ENCODE measurements at places on chromosomes 3 and 15.
A peak's percentile ranks its signal among the peaks of the same experiment; 100 is the strongest.

DNA sequence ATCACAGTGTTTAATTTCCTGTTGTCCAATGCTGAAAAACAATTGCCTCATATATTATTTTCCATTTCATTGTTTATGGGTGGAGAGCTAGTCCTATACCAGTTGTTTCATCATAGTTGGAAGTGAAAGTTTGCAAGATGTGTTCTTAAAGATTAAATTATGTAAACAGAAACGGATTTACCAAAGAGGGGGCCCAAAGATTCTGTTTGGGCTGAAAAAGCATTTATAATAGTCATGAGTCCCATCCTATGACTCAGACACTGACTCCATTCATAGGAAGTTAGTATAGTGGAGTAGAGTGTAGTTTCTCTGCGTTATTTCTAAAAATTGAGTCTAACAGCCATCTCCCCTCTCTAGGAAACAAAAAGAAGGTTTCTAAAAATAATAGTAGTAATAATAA lies 24.3 kb downstream of the NFKBIZ start:
- no peak for DNase-seq

GRCh38 chr3:64732576-64732975 lies 44.8 kb upstream of the ADAMTS9 start:
- DNase-seq: no peak

DNA sequence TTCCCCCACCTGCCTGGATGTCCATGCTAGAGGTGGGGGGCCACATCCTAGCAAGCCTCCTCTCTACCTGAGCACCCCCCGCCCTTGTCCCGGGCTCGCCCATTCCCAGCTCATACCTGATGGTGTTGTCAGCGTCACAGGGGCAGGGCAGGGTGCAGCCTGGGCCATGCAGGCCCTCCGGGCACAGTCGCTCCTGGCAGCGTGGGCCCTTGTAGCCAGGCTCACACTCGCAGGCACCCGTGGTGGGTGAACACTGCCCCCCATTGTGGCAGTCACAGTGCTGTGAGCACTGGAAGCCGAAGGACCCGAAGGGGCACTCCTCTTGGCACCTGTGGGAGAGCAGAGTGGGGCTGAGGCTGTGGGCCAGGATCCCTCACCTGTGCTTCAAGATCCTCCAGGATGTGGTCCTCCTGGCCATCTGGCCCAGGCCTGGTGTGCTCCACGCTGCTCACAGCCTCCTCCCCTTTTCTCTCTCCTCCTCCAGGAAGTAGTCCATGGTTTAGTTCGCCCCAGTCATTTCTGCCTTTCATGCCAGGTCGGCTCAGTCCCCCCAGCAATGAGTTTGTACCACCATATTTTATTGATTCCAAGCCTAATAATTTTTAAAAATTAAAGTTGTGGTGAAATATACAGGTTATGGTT lies 95.6 kb downstream of the RAB11A start:
- no peak for DNase-seq

DNA sequence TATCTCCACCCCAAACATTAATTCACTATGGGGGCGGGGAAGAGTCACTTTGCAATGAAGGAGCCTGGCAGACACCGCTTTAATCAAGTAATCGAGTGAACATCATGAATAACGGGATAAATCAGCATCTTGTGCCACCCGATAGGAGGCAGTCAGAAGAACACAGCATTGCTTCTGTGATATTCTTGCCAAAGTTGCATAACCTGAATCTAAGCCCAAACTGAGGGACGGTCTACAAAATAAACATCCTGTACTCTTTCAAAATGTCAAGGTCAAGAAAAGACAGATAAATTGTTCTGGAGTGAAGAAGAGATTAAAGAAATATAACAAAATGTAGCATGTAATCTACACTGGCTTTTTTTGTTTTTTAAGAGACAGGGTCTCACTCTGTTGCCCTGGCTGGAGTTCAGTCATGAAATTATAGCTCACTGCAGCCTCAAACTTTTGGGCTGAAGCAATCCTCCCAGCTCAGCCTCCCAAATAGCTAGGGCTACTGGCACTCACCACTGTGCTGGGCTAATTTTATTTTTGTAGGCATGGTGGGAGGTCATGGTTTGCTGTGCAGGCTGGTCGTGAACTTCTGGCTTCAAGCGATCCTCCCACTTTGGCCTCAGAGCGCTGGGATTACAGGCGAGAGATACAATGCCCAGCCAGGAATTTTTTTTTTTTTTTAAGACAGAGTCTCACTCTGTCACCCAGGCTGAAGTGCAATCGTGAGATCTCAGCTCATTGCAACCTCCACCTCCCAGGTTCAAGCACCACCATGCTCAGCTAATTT lies 20.1 kb upstream of the VWA5B2 start:
- no peak for DNase-seq

- DNase-seq: no peak
Observed at GRCh38 chr15:91961357-91961756, 107.8 kb downstream of the SLCO3A1 start.

GRCh38 chr3:32498252-32498651 lies 4.4 kb downstream of the CMTM6 start:
- DNase-seq: no peak

- DNase-seq: no peak
Observed at GRCh38 chr15:64842986-64843561, 1.4 kb downstream of the PLEKHO2 start.

DNA sequence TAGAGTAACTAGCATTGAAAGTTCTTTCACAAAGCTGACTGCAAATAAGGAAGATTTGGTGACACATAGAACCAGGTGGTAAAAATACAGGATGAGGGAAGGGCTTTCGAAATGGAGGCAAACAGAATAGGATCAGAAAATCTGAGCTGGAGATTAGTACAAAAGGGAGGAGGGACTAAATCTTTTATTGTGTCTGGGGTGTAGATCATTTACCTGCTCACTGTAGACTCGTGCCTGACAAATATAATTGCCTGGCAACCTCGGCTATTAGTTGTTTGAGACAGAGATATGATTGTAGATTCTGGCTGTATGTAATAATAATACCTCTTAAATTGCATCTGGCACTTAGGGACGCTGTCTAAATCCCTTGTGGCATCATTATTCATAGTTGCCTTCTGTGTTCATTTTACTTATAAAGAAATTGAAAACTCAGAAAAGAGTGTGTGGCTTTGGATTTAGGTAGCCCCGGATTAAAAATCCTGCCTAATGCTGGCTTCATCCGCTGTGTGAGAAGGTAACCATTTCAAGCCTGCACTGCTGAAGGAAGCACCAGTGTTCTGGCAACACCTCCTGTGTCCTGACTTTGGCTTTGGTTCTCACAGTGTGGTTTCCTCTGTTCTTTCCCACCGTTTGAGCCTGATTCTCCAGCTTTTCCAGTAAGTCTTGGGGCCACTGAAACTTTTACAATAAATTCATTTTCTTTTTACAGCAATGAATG lies 25.0 kb upstream of the GPR160 start:
- DNase-seq: no peak

GRCh38 chr15:68081869-68082505 lies 27.9 kb downstream of the PIAS1 start:
- DNase-seq: no peak

DNA sequence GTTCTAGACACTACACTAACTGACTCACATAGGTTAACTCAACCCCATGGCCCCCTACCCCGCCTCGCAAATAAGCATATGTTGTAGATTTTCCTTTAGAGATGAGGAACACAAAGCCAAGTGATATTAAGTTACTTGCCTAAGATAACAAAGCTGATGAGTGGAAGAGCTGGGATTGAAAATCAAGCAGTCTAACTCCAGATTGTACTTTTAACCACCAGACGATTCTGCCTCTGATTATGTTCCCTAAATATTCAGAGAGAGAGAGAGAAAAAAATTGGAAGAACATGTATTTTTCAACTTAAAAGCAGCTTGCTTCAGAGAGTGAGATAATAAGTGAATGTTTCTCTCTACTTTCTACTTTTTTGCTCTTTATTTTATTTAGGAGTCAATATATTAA lies 66.9 kb upstream of the THBS1 start:
- DNase-seq: no peak

- no peak for DNase-seq
Observed at GRCh38 chr3:99747915-99748314, 69.7 kb upstream of the CMSS1 start.

- DNase-seq: no peak
Observed at GRCh38 chr3:108823227-108823626, 641 bp downstream of the TRAT1 start.

DNA sequence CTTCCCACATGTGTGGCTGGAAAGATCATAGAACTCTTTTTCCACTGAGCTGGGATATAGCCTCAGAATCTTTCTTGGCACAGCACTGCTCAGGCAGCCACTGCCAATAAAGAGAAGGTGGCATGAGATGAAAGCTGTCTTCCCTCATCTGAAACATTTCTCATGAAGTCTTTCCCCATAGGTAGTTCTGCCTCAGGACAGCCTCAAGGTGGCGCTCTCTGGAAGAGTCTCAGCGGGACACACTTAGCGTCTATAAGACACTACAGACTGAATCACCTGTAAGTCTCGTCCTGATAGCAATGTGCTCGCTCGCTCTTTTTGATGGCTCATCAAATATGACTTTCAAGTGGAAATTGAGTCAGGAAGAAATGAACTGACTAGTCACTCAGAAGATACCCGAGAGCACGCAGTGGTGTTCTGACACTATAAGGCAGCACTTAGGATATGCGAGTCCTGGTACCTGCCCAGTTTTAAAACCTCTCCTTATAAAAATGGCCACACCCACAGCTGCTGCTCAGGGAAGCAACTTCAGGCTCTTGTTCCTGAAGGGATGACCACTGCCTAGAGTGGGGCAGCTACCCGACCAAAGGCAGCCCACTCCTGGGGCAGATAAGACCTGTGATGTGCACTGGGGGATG lies 269.5 kb downstream of the SUCLG2 start:
- DNase-seq: peak; percentile 22

DNA sequence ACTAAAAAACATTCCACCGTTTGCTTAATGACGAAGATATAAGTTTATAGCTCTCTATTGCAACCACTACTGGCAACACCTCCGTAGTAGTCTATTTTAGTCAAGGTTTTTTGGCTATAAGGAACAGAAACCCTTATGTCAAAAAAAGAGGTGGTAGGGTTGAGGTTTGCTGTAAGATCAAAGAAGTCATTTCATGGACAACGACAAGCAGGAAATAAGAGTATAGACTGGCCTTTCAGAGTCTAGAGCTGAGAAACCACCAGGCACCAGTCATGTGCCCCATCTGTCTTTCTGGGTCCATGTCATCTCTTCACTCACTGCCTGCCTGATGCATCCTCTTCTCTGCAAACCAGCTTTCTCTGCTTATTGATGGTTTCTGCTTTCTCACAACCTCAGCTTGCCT lies 42.7 kb downstream of the THBS1 start:
- peak; percentile 65 for DNase-seq

DNA sequence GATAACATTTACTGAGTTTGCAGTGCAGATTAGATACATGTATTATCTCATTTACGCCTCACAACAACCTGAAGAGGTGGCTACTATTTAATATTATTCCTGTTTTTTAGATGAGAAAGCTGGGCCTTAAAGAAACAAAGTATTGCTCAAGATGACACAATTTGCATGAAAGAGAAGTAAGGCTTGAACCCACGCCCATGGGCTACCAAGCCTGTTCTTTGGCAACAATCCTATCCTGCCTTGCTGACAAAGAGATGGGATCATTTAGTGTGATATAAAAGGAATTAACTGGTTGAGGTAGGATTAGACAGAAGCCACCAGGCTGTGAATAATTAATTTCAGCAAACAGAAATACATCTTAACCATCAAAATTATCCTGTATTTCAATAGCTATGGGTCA lies 9.2 kb upstream of the LDHAL6B start:
- no peak for DNase-seq

- no peak for DNase-seq
Observed at GRCh38 chr15:58016581-58017175, 48.8 kb downstream of the ALDH1A2 start.

- DNase-seq: no peak
Observed at GRCh38 chr3:154428286-154429206, 1.4 kb downstream of the GPR149 start.

DNA sequence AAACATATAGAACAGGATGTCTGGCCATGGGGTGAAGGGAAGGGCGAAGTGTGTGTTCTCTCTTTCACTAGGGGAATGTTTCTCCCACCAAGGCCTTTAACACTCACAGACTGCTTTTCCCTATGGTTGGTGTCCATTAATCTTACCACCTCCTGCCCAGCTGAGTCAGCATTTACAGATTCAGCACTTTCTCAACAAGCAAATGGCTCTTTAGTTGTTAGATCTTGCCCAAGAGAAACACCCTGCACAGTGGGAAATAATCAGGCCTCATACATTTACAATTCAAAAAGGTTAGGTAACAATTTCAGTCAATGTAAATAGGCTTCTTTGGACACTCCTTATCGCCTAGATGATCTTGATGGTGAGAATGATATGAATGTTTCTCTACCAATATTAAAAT lies 418.2 kb downstream of the EPHA3 start:
- DNase-seq: no peak

GRCh38 chr3:10516544-10517452 lies 11.4 kb upstream of the ATP2B2 start:
- DNase-seq: no peak

DNA sequence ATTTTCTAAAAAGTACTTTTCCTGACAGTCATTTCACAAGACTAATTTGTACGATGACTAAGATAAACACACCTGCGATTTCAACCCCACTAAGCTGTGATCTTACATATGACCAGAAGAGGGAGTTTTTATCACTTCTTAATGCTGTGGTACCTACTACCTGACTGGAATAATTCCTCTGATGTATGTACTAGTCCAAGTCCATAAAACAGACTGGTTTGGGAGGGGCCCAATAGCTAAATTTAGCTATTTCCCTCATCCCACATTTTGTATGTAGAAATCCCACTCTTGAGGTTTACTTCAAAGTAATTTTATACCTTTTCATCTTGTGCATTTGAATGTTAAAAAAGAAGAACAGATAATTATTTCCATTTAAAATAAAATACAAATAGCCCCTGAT lies 49.7 kb upstream of the SCAANT1 start:
- DNase-seq: peak; percentile 76

- DNase-seq: no peak
Observed at GRCh38 chr3:14852058-14852594, 33.4 kb downstream of the FGD5 start.

GRCh38 chr15:85397926-85398325 lies 17.5 kb downstream of the AKAP13 start:
- DNase-seq: no peak

DNA sequence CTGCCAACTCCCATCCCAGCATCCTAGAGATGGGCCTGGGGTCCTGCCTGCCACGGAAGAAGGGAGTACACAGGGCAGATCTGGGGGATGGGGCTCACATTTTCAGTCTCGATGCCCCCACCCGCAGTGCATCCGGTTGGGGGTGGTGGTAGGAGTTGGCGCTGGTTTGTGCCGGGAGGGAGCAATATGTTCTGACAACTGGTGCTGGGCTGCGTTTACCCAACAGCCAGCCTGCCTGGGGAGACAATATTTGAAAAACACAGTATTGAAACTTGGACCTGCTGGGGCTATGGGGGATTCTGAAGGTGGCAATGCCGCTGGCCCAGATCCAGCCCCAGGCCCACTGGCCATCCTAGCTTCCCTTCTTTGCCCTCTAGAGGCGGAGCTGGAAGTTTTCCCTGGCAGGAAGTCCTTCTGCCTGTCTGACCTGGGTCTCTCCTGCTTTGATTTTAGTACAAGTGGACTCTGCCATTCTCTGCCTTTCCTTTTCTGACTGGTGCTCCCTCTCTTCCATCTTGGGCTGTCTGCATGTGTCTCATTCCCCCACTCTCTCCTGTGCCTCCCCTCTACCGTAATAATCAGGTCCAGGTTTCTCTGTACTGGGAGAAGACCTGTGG lies 3.5 kb downstream of the SEMA3F start:
- DNase-seq: no peak
